ENCODE measurements at places on chromosomes 12 and 14.

- DNase-seq = no peak
Measured at GRCh38 chr14:68621400-68622365, 171.2 kb downstream of the ZFP36L1 start.

GRCh38 chr14:98931911-98932310 lies 340.1 kb downstream of the BCL11B start:
- peak; percentile 60 for DNase-seq

GRCh38 chr12:46649433-46649832 lies 176.4 kb downstream of the SLC38A4 start:
- no peak for DNase-seq

DNA sequence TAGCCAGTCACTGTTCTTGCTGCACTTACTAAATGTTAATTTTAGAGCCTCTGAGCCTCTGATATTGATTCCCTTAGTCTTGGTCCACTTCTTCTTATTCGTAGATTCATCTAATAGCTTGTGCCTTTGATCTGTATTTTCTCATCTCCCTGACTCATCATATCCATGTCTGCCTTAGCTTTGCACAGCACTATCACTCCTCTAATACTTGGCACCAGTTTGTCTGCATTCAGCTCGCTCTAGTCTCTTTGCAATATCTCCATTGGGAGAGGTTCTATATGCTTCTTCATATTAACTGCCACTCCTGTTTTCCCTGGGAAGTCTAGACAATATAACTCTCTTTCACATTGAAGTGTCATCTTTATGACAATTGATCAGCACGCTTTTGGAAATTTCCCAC lies 68.5 kb upstream of the CSRP2 start:
- DNase-seq = no peak

DNA sequence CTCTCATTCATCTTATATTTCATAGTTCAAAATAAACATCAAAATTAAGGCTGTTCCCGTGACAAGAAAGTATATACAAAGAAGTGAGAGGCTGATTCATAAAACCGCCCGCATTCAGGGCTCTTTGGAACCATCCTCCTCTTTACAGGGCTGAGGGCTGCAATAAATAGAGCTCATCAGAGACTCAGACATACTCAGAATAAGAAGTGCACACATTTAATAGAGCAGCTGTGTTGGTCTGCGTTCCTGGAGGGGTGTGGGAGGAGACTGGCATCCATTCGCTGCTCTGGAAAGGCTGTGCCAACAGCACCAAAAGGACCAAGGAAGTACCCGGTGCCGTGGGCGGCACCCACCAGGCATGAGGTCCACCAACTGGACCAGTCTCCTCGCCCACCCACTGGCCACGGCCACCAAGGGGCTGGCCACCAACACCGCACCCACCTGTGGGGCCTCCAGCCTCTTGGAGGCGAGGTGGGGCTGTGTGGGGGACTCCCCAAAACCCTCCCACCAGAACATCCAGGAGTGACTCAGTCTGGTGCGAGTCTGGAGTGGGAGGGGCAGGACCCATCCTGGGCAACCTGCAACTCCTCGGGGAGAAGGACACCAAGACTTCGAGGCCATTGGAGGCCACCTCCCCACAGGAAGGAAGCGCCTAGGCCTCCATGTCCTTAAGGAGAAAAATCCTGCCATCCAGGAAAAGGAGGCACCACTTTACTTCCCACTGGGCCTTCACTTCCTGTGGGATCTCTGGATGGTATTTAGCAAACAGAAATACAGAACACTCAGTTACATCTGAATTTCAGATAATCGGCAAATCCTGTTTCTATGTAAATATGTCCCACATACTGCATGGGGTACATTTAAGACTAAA lies 32.7 kb downstream of the VCPKMT start:
- DNase-seq = peak; percentile 42

GRCh38 chr12:123546281-123546680 lies 12.8 kb upstream of the RILPL1 start:
- no peak for DNase-seq

DNA sequence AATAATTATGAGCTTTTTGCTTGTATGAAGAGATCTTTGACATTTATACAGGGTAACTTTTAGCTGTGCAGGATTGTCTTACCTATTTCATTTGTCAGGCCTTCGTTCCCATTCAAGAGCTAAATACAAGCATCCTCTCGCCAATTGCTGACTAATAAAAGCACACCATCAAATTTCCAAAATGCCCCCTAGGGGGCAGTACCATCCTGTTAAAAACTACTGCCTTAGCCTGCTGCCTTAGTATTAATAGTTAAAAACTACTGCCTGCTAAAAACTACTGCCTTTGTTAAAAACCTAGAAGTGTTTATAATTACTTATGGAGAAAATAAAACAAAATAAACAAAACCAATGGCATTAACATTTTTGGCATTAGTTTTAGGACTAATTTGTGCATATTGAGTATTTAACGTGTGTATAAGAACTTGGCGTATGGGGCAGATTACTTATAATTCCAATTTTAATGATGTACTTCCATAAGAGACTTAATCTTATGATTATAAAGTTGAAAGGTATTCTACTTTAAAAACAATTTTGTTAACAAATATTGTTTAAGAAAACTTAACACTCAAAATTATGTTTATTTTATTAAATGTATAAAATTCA lies 3.0 kb upstream of the IFI27L2 start:
- peak; percentile 59 for DNase-seq

GRCh38 chr14:69643430-69644200 lies 32.2 kb downstream of the SUSD6 start:
- no peak for DNase-seq

GRCh38 chr12:118187751-118188435 lies 52.0 kb downstream of the PEBP1 start:
- no peak for DNase-seq

DNA sequence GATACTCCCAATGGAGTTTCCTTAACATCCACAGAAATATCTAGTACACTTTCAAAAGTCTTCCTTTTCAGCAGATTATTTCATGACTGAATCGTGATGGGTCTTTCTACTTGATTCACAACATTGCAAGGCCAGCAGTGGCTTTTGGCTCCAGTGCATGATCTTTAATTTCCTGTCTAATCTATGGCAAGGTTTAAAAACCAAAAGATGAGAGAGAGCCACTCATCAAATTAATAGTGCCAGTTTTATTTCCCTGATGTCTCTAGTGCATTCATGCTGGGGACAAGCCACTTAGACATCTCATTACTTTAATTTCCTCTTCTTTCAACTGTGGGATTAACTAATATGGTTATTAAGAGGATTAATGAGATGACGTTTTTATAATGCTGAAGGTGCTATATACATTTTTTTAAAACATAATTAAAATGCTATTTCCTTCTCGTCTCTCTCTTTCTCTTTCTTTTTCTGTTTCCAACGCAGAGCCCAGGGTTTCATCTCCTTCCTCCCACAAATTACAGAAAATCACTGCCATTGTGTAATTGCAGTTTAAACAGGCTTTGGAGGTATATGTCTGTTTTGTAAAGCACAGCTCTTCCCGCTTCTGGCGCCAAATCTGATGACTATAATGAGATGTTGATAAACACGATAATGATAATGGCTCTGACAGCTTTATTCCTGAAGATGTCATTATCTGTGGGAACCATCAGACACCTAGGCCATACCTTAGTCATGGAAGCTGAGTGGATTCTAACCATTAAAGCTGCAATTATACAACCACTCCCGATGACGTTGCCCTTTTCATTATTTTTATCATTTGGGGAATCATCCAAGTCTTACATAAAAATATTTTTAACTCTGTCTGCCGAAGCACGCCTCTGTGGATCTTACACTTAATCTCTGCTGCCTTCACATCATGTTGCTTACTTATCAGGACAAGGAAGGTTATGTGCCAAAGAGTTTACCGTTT lies 103.1 kb upstream of the PPM1H start:
- DNase-seq = no peak
